ENCODE measurements at places on chromosomes 1 and 21. TPM values are rescaled to one million over a fixed set of nuclear protein-coding genes. Genes with fewer than 3 reads are reported as not detected.

VPS45 gene
- total RNA-seq: 54.4 TPM

TNFAIP8L2 gene
- 0.88 TPM for total RNA-seq

CRYZ gene
- total RNA-seq: 35.3 TPM

CDC20 gene
- total RNA-seq: 0.99 TPM

DNAJC16 gene
- 16.2 TPM for total RNA-seq

CYP4Z1 gene
- 0.71 TPM for total RNA-seq

KIF26B gene
- total RNA-seq: 3.5 TPM

C1QTNF12 gene
- total RNA-seq: 0.55 TPM

RXFP4 gene
- not detected for total RNA-seq

BCL2L15 gene
- total RNA-seq: not detected

KRTAP21-2 gene
- not detected for total RNA-seq
